ENCODE measurements at places on chromosomes 1 and 21.

GRCh38 chr21:37711286-37711829 is 204.9 kb downstream of the KCNJ6 start:
- DNase-seq, result no peak
- no peaks in the 10 kb centered on the region for H3K36me3 ChIP-seq
- H3K4me1 ChIP-seq, result no peaks in the 10 kb centered on the region
- peaks cover 19% of the 10 kb centered on the region for H3K27me3 ChIP-seq

GRCh38 chr1:241213139-241213538 is 143.9 kb downstream of the RGS7 start:
- H3K36me3 ChIP-seq, result no peaks in the 10 kb centered on the region
- no peaks in the 10 kb centered on the region for H3K27me3 ChIP-seq
- no peak overlapping the region for H3K27ac ChIP-seq
- no peak for DNase-seq

DNA sequence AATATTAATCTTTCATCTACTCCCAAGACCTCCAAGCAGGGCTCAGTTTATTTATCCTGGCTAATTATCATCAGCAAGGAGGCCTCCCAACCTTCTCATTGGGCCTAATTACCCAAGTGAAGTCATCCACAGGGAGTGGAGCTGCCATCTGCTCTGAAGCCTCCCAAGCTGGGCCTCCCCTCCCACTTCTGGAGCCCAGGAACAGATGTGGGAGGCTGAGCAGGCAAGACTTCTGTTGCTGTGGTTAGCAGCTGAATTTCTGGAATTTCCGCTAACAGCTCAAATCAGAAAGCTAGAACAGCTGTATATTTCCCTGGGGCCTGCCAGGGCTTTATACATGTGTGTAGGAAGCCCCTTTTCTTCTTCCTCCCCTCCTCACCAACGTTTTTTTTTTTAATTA is 127.5 kb downstream of the UCK2 start:
- H3K27ac ChIP-seq, result no peak overlapping the region
- no peaks in the 10 kb centered on the region for H3K4me1 ChIP-seq
- H3K4me3 ChIP-seq, result no peak overlapping the region
- DNase-seq, result no peak
- peaks cover 4% of the 10 kb centered on the region for H3K27me3 ChIP-seq

DNA sequence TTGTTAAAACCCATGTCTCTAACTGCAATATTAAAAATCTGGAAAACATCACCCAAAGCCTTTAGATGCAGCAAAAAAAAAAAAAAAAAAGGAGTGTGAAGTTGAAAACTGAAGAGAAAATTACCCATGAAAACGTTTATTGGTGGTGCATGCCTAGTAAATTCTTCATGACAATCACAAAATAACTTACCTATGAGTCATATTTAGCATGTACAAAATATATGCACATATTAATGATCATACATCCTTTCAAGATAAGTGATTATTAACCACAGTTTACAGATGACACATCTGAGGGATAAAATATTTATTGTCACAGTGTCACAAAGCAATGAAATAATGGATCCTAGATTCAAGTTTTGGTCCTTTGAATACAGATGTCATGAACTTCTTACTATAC is 505.2 kb upstream of the NR5A2 start:
- H3K36me3 ChIP-seq, result no peaks in the 10 kb centered on the region
- no peak for DNase-seq
- no peak overlapping the region for H3K4me3 ChIP-seq
- H3K27me3 ChIP-seq, result no peaks in the 10 kb centered on the region

- DNase-seq, result peak; percentile 52
- peaks cover 40% of the 10 kb centered on the region for H3K4me1 ChIP-seq
- peaks cover 23% of the 10 kb centered on the region for H3K36me3 ChIP-seq
- H3K27me3 ChIP-seq, result no peaks in the 10 kb centered on the region
- peak overlapping the region; percentile 84 for H3K4me3 ChIP-seq
Measured at GRCh38 chr1:45012639-45013278, 705 bp downstream of the UROD start.

DNA sequence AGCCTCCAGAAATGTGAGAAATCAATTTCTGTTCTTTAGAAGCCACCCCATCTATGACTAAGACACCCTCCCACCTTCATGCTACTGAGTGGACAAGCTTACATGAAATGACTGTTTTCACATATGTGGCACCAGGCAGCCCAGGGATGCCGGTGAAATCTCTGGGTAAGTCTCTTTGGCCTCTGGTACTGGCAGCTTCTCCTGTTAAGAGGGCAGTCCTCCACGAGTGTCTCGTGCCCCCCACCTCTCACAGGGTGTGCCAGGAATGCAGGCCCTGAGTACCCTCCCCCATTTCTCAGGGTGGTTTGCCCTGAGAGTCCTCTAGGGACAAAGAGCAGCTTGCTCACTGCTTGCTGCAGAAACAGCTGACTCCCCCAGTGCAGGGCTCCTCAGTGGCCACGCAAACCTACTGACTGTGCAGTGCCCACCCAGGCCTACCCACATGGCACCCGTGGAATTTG is 3.2 kb upstream of the PRXL2B start:
- peaks cover 2% of the 10 kb centered on the region for H3K36me3 ChIP-seq
- peak overlapping the region; percentile 79 for H3K27ac ChIP-seq
- peak; percentile 31 for DNase-seq
- H3K27me3 ChIP-seq, result no peaks in the 10 kb centered on the region

- no peak for DNase-seq
- no peaks in the 10 kb centered on the region for H3K36me3 ChIP-seq
- H3K4me3 ChIP-seq, result no peak overlapping the region
- no peaks in the 10 kb centered on the region for H3K27me3 ChIP-seq
- no peaks in the 10 kb centered on the region for H3K4me1 ChIP-seq
- H3K27ac ChIP-seq, result no peak overlapping the region
Measured at GRCh38 chr21:19999369-20000272, 998.6 kb upstream of the NCAM2 start.

DNA sequence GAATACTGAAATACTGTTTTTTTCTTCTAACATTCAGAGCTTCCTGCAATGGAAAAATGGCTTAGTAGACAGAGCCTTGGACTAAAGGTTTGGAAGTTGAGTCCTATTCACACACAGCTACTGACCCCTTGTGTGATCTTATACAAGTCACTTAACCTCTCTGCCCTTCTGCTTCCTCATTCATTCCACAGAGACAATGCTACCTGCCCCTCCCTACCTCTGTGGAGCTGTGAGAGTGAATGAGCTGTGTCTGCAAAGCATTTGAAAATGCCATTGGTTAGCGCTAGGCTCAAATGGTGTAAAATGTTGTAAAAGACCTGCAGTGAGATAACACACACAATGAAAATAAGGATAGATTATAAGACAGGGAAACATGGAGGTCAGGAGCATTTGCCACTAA is 214.4 kb downstream of the BARHL2 start:
- no peak overlapping the region for H3K4me3 ChIP-seq
- no peak overlapping the region for H3K27ac ChIP-seq
- H3K36me3 ChIP-seq, result no peaks in the 10 kb centered on the region
- H3K27me3 ChIP-seq, result peaks cover 8% of the 10 kb centered on the region
- DNase-seq, result no peak

GRCh38 chr1:49626472-49626871 is 397.3 kb downstream of the AGBL4 start:
- H3K27ac ChIP-seq, result no peak overlapping the region
- H3K4me3 ChIP-seq, result no peak overlapping the region
- H3K36me3 ChIP-seq, result no peaks in the 10 kb centered on the region

DNA sequence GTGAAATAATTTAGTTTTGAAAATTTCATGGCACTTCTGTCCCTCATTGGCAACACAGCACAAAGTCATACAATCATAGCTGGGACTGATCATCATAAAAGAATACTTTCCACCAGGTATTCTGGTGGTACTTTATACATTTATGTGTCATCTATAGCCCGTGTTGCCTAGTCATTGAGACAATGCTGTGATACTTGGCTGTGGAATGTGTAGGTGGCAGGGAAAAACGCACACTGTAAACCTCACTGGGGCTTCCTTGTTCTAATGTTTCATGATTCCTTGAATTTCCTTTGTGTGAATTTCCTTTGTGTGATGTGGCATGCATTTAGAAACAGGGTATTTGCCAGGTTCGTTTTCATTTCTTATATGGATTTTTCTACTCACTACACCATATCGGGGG is 118.3 kb downstream of the FMN2 start:
- H3K27me3 ChIP-seq, result no peaks in the 10 kb centered on the region
- H3K4me3 ChIP-seq, result no peak overlapping the region
- H3K4me1 ChIP-seq, result no peaks in the 10 kb centered on the region
- DNase-seq, result no peak

GRCh38 chr1:51753969-51754368 is 124.6 kb downstream of the NRDC start:
- H3K27ac ChIP-seq, result no peak overlapping the region
- no peak overlapping the region for H3K4me3 ChIP-seq
- no peaks in the 10 kb centered on the region for H3K27me3 ChIP-seq
- H3K4me1 ChIP-seq, result peaks cover 2% of the 10 kb centered on the region
- H3K36me3 ChIP-seq, result peaks cover 21% of the 10 kb centered on the region

- H3K4me1 ChIP-seq, result peaks cover 2% of the 10 kb centered on the region
- no peak for DNase-seq
- H3K27me3 ChIP-seq, result peaks cover 3% of the 10 kb centered on the region
- no peak overlapping the region for H3K27ac ChIP-seq
- H3K4me3 ChIP-seq, result no peak overlapping the region
- no peaks in the 10 kb centered on the region for H3K36me3 ChIP-seq
Measured at GRCh38 chr21:18370301-18370700, 33.3 kb downstream of the TMPRSS15 start.

GRCh38 chr21:27671207-27671606 is 704.3 kb upstream of the ADAMTS5 start:
- no peak overlapping the region for H3K4me3 ChIP-seq
- H3K27ac ChIP-seq, result no peak overlapping the region
- no peaks in the 10 kb centered on the region for H3K27me3 ChIP-seq
- no peaks in the 10 kb centered on the region for H3K4me1 ChIP-seq

DNA sequence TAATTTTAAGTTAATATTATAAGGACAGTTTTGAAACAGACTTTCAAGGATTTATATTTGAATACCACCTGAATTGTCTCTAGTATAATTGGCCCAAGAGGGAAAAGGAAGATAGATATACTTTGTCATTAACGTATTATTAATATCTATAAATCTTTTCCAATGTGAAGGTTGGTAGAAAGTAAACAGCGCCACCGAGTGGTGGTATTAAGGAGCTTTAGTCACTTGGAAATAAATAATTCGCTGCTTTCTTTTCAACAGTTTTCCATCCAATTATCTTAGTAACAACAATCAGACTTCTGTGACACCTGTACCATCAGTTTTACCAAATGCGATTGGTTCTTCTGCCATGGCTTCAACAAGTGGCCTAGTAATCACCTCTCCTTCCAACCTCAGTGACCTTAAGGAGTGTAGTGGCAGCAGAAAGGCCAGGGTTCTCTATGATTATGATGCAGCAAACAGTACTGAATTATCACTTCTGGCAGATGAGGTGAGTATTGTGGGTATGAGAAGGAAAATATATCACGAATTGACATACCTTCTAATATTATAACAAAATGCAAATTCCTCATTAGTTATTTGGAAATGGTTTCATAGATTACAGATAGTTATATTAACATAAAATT is 37.7 kb downstream of the SH3GLB1 start:
- no peaks in the 10 kb centered on the region for H3K4me1 ChIP-seq
- no peaks in the 10 kb centered on the region for H3K27me3 ChIP-seq
- H3K27ac ChIP-seq, result no peak overlapping the region
- peaks cover 25% of the 10 kb centered on the region for H3K36me3 ChIP-seq
- DNase-seq, result peak; percentile 36
- no peak overlapping the region for H3K4me3 ChIP-seq

DNA sequence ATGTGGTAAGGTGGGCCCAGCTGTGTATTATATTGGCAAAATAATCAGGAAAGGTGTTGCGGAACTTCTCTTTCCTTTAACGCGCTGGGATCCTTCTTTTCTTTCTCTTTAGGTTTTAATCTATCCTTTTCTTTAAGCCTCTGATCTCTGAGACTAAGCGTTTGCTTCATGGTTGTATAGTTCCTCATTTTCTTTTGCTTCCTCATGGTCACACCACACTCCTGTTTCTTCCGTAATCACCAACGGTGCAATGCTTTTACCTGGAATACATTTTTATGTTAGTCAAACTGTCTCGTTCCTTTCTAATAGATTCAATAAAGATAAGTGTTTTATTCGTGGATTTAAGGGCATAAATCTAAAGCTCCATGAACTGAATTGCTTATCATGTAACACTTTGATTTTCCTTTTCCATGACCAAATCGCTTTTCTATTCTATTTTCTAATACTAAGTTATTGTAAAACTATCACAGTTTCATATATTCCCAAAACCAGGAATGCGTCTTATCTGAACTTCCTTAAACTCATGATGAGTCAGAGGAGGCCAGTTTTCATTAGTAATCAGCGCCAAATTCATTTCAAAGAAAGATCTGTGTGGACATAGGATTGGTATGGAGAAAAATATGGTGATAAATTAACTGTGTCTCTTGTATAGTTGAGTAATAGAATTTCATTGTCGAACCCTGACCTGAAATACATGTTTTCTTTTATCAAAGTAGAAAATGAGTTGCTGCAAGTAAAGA is 12.2 kb downstream of the SDCCAG8 start:
- peaks cover 30% of the 10 kb centered on the region for H3K4me1 ChIP-seq
- peaks cover 16% of the 10 kb centered on the region for H3K36me3 ChIP-seq
- H3K27me3 ChIP-seq, result no peaks in the 10 kb centered on the region
- no peak overlapping the region for H3K27ac ChIP-seq

DNA sequence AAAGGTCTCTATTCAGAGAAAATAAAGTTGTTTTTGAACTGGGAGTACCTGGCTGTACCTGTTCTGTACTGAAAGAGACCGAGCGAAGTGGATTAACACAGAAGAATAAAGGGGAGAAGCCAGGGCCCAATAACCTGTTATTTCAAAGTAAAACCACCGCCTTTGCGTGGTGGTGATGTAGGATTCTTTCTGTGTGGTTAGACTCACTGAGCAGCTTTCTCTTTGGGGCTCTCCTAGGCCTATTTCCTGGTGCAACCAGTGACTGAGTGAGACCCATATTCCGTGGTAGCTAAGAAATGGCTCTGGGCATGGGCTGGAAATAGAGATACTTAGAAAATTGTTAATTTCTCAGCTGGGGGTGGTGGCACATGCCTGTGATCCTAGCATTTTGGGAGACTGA is 99.9 kb downstream of the XCL2 start:
- DNase-seq, result peak; percentile 25
- peaks cover 3% of the 10 kb centered on the region for H3K36me3 ChIP-seq
- H3K27ac ChIP-seq, result peak overlapping the region; percentile 83
- H3K4me1 ChIP-seq, result peaks cover 66% of the 10 kb centered on the region
- H3K27me3 ChIP-seq, result no peaks in the 10 kb centered on the region

GRCh38 chr21:44556879-44557278 is 1.7 kb downstream of the KRTAP10-3 start:
- peaks cover 3% of the 10 kb centered on the region for H3K36me3 ChIP-seq
- no peak for DNase-seq
- no peak overlapping the region for H3K27ac ChIP-seq
- H3K4me1 ChIP-seq, result no peaks in the 10 kb centered on the region
- H3K27me3 ChIP-seq, result peaks cover 9% of the 10 kb centered on the region

All from activated naive CD8-positive, alpha-beta T cell treated with anti-CD3 and anti-CD28 coated beads, Interleukin-2, amount 50 U/mL, for 24 hours (primary cell).